ENCODE measurements at places on chromosomes 7 and 10.

DNA sequence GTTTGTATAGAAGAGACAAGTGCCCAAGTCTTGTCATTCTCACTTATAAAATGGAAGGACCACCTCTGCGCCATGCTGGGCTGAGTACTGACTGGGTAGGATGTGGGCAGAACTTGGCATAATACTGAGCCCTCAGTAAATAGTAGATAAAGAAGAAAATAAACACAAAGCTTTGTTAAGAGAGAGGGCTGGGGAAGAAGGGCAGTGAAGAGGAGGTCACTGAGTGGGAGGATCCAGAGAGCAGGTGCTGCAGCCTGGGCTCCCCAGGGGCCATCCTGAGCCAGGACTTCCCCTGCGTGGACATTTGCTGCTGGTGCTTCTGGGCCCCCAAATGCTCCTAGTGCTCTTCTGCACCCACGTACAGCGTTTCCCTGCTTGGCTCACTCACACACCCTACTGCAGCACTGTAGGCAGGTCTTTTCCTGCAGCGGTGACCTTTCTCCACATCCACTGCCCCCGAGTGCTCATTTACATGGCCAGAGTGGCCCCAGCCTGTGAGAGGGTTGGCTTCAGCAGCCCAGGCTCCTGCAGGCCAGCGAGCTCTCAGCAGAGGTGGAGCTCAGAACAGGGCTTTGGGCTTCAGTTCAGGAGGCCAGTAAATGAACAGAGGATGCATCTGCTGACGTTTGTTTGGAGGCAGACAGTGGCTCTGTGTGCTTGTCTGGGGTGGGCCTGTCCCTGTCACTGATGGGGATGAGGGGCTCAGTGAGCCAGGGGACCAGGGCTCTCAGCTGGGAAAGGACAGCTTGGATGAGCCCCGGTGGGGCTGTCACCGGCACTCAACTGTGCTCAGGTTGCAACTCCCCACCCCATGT lies 164.6 kb downstream of the ADARB2 start:
- DNase-seq = no peak

- no peak for DNase-seq
Observed at GRCh38 chr10:124995605-124996004, 53.7 kb downstream of the ZRANB1 start.

GRCh38 chr10:8616166-8616565 lies 561.7 kb downstream of the GATA3 start:
- DNase-seq = no peak

- DNase-seq = no peak
Observed at GRCh38 chr10:24382979-24383663, 174.2 kb downstream of the KIAA1217 start.

- DNase-seq = no peak
Observed at GRCh38 chr10:123995082-123995460, 98.3 kb downstream of the CHST15 start.

DNA sequence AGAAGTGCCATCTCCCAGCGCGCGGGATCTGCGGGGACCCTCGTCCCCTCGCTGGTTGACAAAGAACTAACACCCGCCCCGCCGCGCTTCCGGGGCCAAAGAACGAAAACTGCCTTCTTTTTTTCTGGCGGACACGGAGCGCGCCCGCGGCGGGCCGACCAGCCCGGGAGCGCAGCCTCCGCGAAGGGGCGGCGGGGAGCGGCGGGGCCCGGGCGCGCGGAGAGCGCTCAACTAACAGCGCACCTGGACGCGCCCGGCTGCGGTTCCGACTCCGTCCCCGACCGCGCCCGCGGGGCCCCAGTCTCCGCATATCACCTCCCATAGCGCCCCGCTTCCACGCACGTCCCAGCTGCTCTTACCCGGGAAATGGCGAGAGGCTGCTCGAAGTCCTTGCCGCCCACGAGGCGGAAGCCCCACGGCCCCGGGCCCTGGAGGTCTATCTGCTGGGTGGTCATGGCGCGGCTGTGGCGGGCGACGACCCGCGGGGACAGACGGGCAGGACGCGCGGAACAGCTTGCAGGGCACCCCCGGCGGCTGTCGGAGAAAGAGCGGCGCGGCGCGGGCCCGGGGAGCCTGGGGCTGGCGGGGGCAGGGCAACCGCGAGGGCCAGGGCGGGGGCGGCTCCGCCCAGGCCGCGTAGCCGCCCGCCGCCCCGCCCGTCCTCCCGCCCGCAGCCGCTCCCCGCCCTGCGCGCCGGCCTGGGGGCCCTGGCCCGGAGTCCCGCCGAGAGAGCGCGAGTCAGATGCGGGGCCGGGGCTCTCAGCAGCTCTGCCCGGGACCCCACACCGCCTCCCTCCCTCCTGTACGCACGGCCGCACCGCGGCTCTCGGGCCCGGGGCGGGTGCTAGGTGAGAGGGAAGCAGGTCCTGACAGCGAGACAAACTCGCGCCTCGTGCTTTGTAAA lies at the start of gene PDLIM1:
Gene PDLIM1 (minus strand): TSS at position 543 of the 904 bp plus-strand sequence. CDS start 88 bp downstream, at position 455.
- DNase-seq = no peak

GRCh38 chr7:87935384-87935706 lies 1.3 kb downstream of the ADAM22 start:
- DNase-seq = no peak

GRCh38 chr7:128852537-128853254 lies 10.0 kb upstream of the ATP6V1F start:
- no peak for DNase-seq

GRCh38 chr10:78258323-78259030 lies 224.8 kb downstream of the RPS24 start:
- DNase-seq = no peak
